CD8-positive, alpha-beta T cell (primary cell): ENCODE measurements at places on chromosomes 3 and 15. TPM values are rescaled to one million over a fixed set of nuclear protein-coding genes. Genes with fewer than 3 reads are reported as not detected.

The COMMD2 gene
- 59.6 TPM for total RNA-seq

- DNase-seq: no peak
Measured at GRCh38 chr3:52190294-52191074, 7.5 kb upstream of the ALAS1 start.

The TGM5 gene
- total RNA-seq: not detected

The RASA2 gene
- total RNA-seq: 97.4 TPM

DNA sequence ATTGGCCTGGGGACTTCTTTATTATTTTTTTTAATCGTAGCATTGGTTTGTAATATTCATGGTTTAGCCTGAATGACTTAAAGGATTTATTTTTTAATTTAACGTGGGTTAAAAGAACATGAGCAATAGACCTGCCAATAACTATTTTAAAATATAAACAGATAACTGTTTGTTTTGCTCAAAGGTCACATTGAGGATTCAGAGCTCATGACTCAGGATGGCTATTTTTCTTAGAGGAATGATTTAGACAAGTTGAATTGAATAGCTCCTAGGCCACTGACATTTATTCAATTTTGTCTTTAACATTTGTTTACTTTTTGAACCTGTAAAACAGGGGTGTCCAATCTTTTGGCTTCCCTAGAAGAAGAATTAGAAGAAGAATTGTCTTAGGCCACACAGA, 68.5 kb downstream of the ITPR1 start:
- DNase-seq: no peak

GRCh38 chr3:183188895-183189462, 26.4 kb upstream of the LAMP3 start:
- DNase-seq: peak; percentile 50

DNA sequence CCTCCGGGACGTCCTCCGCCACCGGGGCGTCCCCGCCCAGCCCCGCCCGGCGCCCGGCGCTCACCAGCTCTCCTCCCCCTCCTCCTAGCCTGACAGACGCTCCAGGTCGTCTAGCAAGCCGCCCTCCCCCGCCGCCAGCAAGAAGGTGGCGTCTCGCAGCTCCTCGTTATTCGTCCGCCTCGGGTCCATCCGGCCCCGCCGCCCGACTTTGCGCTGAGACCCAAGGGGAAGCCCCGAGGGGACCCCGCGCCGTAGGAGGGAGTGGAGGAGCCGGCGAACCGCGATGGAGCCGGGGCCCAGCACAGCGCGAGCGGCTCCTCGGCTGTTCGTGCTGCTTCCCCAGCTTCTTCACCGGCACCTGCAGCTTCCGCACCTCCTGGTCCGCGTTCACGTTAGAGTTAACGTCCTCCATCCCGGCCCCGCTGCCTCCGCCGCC, 26.3 kb upstream of the MTHFS start:
- DNase-seq: peak; percentile 42

The CRYGS gene
- total RNA-seq: 1.5 TPM

The CHRM5 gene
- not detected for total RNA-seq

The BCL2A1 gene
- 27.1 TPM for total RNA-seq

GRCh38 chr15:89089316-89090230, 1.3 kb downstream of the ABHD2 start:
- DNase-seq: no peak

The CLDND1 gene
- total RNA-seq: 135 TPM

- DNase-seq: no peak
Measured at GRCh38 chr15:27787931-27788330, 311.2 kb downstream of the OCA2 start.

DNA sequence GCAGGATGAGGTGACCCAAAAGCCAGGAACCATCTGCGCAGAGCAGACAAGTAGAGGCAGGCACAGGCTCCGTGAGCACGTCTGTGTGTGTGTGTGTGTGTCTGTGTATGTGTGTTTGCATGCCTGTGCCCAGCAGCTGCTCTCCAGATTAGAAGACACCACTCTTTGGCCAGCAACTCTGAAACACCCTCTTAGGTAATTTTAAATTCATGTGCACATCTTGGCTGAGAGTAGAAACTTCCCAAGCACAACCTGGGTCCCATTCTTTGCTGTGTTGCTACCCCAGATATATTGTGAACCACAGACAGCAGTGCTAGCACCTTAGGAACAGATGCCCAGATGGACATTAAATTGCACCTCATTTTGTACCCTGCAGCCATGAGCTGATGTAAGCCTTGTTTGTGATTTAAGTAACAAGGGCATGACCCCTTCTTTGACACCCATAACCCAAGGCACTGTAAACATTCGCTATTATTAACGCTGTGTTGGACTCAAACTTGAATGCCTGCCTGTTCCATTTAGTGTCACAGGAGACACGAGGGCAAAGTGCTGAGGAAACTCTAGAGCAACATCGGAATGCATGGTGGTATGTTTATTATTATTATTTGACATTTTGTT, at the start of gene FILIP1L:
TSS of gene FILIP1L (minus strand) at position 89 of the 618 bp plus-strand sequence.
- no peak for DNase-seq

- DNase-seq: no peak
Measured at GRCh38 chr3:157590273-157590672, 87.1 kb upstream of the VEPH1 start.

GRCh38 chr15:101001796-101002195, 82.6 kb downstream of the LRRK1 start:
- no peak for DNase-seq

DNA sequence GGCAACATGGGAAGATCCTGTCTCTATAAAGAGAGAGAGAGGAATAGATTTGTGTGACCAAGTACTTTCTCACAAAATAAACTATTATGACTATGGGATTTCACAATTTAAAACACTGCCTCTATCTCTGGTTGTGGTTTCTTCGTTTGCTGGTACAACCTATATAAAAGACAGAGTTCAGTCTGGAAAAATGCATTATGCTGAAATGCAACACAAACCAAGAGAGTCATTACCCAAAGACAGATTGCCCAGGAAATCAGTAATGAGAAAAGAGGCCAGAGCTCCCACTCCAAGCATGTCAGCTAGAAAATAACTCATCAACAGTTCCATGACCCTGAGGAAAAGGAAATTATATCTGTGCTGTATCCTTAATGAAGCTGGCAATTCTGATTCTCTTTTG, 23.2 kb downstream of the GPR176 start:
- DNase-seq: no peak

- no peak for DNase-seq
Measured at GRCh38 chr15:64902863-64903262, 8.8 kb upstream of the ANKDD1A start.

DNA sequence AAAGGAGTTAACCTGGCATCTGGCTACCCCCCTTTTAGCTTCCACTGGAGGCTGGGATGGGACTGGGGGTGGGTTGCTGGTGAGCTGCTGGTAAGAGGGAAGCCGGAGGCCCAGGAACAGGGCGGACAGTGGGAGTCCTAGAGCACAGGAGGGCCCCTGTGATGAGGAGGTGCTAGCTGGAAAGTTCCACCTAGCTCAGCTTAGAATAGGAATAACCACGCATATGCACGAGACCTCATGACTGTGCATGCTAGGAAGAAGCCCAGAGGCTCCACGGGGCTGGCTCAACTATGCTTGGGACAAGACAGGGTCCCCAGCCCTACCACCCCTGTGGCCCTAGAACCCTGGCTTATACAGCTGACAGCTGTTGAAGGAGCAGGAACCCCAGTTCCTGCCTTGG, 34.1 kb downstream of the LINGO1 start:
- DNase-seq: no peak

GRCh38 chr3:49017971-49018706, at the start of gene DALRD3:
TSS of gene DALRD3 (minus strand) at chr3:49018580. CDS start at chr3:49018564, 16 bp downstream.
- peak; percentile 42 for DNase-seq

DNA sequence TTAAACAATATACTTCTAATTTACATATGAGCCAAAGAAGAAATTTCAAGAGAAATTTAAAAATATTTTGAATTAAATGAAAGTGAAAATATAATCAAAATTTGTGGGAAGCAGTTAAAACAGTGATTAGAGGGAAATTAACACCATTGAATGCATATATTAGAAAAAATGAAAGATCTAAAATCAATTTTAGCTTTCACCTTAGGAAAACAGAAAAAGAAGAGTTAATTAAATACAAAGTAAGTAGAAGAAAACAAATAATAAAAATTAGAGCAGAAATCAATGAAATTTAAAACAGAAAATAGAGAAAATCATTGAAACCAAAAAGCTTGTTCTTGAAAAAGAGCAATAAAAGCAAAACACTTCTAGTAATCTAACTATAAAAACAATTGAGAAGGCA, 38.6 kb upstream of the AP3B2 start:
- no peak for DNase-seq

The CPLX3 gene
- total RNA-seq: 0.36 TPM

The ECT2 gene
- total RNA-seq: 1.5 TPM

The SMCO1 gene
- total RNA-seq: not detected

The PDE12 gene
- 44.8 TPM for total RNA-seq

The CGNL1 gene
- total RNA-seq: not detected

The AZI2 gene
- total RNA-seq: 27.2 TPM

DNA sequence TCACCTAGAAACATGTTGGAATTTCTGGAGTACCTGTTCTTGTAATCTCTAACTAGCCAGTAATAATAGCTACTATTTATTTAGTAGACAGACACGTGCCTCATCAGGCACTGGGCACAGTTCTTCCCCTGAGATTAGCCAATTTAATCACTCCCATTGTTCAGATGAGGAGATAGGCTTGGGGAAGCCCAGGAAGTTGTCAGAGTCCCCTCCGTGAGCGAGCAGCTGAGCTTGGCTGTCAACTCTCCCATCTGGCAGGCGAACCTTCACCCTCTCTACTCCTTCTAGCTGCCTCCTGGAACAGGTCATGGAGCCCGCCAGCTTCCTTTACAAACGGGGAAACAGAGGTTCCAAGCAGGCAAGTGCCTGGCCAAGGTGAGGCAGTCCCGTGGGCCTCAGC, 31.1 kb upstream of the FGD5 start:
- no peak for DNase-seq

GRCh38 chr3:64599651-64600050, 88.1 kb downstream of the ADAMTS9 start:
- no peak for DNase-seq

GRCh38 chr15:89442671-89443307, 53.6 kb downstream of the RHCG start:
- DNase-seq: no peak

GRCh38 chr3:45787551-45787950, 8.8 kb downstream of the SLC6A20 start:
- DNase-seq: no peak

The SAMD7 gene
- not detected for total RNA-seq

DNA sequence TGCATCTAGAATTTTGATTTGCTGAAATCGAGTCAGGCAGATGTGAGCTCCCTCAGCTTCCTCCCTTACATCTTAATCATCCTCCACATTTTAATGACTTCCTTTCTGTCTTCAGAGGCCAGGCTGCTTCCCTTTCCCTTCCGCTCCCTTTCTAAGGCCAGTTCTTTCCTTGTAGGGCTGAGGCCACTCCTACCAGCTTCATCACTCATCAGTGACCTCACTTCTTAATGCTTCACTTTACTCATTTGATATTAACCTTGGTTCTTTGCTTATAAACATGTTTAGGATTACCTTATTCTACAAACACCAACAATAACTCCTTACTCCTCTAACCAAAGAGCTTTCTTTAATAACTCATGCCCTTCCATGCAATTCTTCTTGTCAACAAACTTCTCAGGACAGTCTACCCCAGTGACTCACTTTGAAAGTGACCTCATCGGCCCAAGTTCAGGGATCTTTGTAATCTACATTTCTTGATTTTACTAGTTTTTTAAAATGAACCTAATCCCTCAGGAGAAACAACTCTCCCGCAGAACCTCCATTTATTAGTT, 23.9 kb downstream of the ILDR1 start:
- DNase-seq: no peak

The TMC3 gene
- not detected for total RNA-seq

DNA sequence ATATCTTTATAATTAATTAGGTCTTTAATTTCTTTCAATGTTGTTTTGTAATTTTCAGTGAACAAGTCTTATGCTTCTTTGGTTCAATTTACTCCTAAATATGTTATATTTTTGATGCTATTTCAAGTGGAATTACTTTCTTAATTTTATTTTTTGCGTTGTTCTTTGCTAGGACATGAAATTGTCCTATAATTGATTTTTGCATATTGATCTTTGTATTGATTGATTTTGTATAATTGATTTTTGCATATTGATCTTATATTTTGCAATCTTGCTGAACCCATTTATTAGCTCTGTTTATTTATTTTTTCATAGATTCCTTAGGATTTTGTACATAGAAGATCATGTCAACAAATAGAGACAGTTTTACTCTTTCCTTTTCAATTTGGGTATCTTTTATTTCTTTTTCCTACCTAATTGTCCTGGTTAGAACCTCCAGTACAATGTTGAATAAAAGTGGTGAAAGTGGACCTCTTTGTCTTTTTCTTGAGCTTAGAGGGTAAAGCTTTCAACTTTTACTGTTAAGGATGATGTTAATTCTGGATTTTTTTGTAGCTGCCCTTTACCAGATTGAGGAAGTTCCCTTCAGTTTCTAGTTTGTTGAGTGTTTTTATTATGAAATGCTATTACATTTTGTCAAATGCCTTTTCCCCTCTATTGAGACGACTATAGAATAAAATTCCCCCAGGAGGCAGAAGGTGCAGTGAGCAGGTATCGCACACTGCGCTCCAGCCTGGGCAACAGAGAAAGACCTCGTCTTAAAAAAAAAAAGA, 36.8 kb upstream of the CCDC50 start:
- no peak for DNase-seq

GRCh38 chr15:90851114-90851513, 17.3 kb upstream of the FURIN start:
- DNase-seq: no peak

GRCh38 chr3:50609763-50610085, 1.9 kb downstream of the CISH start:
- DNase-seq: no peak

DNA sequence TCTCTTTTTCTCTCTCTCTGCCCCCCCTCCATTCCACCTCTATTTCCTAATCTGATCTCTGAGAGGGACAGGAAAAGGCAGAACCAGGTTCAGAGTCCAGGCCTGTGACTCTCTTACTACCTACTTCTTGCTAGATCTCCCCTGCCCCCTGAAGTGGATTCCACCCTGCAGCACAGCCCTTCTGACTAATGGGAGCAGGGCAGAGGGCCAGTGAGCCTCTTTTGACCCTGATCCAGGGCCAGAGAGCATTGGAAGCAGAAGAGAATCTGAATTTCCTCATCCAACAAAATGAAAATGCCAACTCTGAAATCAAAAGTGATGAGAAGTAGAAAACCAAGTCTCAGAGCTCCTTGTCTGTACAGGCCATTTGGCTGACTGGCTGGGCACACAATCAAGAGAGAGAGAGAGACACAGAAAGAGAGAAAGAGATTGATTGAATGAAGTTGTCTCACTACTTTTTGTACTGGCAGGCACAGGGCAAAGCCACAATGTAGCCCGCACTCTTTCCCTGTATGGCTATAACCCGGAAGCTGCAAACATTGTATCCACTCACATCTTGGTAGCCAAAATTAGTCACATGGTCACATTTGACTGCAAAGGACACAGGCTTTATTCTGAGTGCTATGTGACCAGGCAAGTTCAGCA, 31.6 kb upstream of the GLCE start:
- no peak for DNase-seq

DNA sequence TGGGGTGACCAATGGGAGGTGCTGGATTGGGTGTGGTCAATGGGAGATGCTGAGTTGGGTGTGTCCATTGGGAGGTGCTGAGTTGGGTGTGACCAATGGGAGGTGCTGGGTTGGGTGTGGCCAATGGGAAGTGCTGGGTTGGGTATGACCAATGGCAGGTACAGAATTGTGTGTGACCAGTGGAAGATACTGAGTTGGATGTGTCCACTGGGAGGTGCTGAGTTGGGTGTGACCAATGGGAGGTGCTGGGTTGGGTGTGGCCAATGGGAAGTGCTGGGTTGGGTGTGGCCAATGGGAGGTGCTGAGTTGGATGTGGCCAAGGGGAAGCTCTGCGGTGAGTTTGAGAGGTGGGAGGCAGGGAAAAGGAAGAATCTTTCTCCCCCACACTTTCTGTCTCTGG, 250.0 kb upstream of the PROK2 start:
- DNase-seq: no peak

- no peak for DNase-seq
Measured at GRCh38 chr3:82048711-82049110, 287.3 kb upstream of the GBE1 start.
